ENCODE measurements at places on chromosomes 7 and 10.

DNA sequence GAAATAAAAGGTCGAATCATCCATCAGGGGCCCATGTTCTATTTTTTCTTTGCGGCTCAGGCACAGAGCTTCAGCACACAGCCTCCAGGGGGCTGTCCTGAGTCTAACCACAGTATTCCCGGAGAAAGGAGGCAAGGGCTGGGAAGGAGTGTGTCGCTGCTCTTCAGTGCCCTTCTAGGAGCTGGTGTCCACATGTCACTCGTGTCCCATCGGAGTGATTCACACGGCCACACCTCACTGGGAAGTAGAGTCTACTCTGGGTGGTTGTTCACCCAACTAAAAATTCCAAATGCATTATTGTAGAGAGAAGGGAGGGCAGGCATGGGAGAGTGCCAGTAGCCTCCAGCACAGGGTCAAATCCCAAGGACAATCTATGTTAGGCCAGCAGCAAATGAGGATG lies 114.8 kb upstream of the LANCL2 start:
- no peak overlapping the region for H3K4me3 ChIP-seq
- no peak overlapping the region for H3K27ac ChIP-seq
- no peak for DNase-seq
- H3K36me3 ChIP-seq: no peaks in the 10 kb centered on the region

GRCh38 chr7:142853739-142854371 lies 1.0 kb upstream of the EPHB6 start:
- peaks cover 25% of the 10 kb centered on the region for H3K27me3 ChIP-seq
- H3K4me1 ChIP-seq: peaks cover 10% of the 10 kb centered on the region
- peak overlapping the region; percentile 93 for H3K4me3 ChIP-seq
- H3K36me3 ChIP-seq: no peaks in the 10 kb centered on the region
- DNase-seq: no peak

GRCh38 chr10:126063353-126063791 lies 167.0 kb downstream of the FANK1 start:
- H3K27me3 ChIP-seq: peaks cover 5% of the 10 kb centered on the region
- peak; percentile 66 for DNase-seq
- H3K36me3 ChIP-seq: no peaks in the 10 kb centered on the region
- H3K4me1 ChIP-seq: peaks cover 71% of the 10 kb centered on the region
- peak overlapping the region; percentile 79 for H3K4me3 ChIP-seq

GRCh38 chr7:906776-907157 lies 30.4 kb downstream of the GET4 start:
- H3K36me3 ChIP-seq: no peaks in the 10 kb centered on the region
- no peak overlapping the region for H3K27ac ChIP-seq
- H3K27me3 ChIP-seq: peaks cover 3% of the 10 kb centered on the region

DNA sequence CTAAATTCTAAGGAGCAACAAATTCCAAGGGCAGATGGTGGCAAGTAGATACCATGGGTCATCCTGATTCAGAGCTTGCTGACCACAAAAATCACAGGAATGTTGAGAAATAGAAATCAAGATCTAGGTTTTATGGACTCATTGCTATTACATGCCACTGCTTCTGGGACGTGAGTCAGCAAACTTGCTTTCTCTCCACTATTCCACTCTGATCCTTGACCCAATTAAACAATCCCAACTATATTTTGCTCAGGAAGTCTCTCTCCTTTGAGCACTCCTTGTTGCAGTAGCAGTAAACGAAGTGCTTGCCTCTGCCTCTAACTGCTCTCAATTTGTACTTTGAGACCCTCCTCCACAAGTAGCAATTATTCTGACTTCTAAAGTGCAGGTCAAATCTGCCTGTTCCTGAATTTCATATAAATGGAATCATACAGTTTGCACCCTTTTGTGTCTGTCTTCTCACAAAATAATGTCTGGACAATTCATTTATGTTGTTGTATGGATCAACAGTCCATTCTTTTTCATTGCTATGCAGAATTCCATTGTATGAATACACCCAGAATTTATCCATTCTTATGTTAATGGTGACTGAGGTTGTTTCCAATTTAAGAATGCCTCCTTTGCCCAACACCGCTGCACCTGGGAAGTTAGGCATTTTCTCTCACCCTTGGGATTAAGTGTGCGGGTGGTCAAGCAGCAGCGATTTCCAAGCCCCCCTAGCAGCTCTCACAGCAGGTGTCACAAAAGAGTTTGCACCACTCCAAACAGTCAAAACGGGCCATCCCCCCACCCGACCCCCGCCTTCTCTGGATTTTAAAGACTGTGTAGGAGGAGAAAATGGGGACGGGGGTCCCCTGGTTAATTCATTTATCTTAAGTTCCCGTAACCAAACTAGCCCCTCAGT lies 35.9 kb downstream of the ACSM6 start:
- H3K36me3 ChIP-seq: peaks cover 38% of the 10 kb centered on the region
- peak overlapping the region; percentile 96 for H3K27ac ChIP-seq
- DNase-seq: peak; percentile 99
- peaks cover 6% of the 10 kb centered on the region for H3K27me3 ChIP-seq

GRCh38 chr10:112880633-112881530 lies 69.2 kb upstream of the TCF7L2 start:
- H3K27ac ChIP-seq: no peak overlapping the region
- H3K27me3 ChIP-seq: peaks cover 7% of the 10 kb centered on the region
- H3K36me3 ChIP-seq: no peaks in the 10 kb centered on the region

- H3K4me3 ChIP-seq: no peak overlapping the region
- DNase-seq: peak; percentile 47
- H3K4me1 ChIP-seq: peaks cover 14% of the 10 kb centered on the region
- peak overlapping the region; percentile 15 for H3K27ac ChIP-seq
- no peaks in the 10 kb centered on the region for H3K27me3 ChIP-seq
Observed at GRCh38 chr7:39709768-39710311, 86.5 kb downstream of the RALA start.

- H3K27ac ChIP-seq: peak overlapping the region; percentile 71
- DNase-seq: peak; percentile 27
- H3K4me3 ChIP-seq: no peak overlapping the region
- peaks cover 2% of the 10 kb centered on the region for H3K27me3 ChIP-seq
Observed at GRCh38 chr7:137703291-137704010, 143.3 kb downstream of the DGKI start.

DNA sequence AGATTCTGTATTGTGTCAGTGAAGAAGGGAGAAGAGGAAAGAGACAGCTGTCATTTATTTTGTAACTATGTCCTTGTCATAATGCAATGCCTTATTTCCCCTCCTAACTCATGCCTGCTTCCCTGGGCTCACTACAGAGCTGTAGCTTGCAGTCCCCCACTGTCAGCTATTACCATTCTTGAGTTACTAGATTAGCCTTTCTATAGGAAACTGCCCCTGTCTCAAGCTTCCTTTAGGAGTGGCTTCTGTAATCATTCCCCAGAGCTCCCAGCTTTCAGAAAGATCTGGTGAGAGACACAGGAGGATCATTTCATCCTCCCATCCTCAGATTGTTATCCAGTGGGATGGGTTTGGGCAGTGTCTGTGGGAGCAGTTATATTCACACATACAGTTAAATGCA lies 32.4 kb upstream of the SMKR1 start:
- H3K4me3 ChIP-seq: no peak overlapping the region
- no peaks in the 10 kb centered on the region for H3K27me3 ChIP-seq
- no peak overlapping the region for H3K27ac ChIP-seq

DNA sequence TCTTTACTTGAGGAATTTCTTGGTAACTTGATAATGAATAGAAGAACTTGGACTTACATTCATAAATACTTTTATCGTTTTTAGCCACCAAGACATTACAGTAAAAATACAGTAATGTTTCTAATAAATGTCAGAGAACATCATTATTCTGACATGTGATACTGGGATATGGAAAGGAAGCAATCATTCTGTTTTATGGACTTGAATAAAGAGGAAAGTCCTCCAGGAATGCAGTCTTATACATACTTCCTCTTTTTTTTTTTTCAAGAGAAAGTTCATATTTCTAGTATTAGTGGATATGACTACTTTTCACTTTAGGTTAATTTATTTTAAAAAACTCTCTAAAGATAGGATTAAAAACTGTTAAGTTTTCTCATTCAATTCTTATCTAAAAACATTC lies 220.0 kb upstream of the SEMA3C start:
- no peak overlapping the region for H3K27ac ChIP-seq
- no peak for DNase-seq
- no peaks in the 10 kb centered on the region for H3K36me3 ChIP-seq
- no peak overlapping the region for H3K4me3 ChIP-seq
- no peaks in the 10 kb centered on the region for H3K27me3 ChIP-seq

- peaks cover 65% of the 10 kb centered on the region for H3K4me1 ChIP-seq
- H3K27ac ChIP-seq: peak overlapping the region; percentile 90
- peak overlapping the region; percentile 100 for H3K4me3 ChIP-seq
- H3K27me3 ChIP-seq: peaks cover 26% of the 10 kb centered on the region
- DNase-seq: no peak
- H3K36me3 ChIP-seq: peaks cover 94% of the 10 kb centered on the region
Observed at GRCh38 chr7:94400022-94400421, 5.3 kb downstream of the COL1A2 start.

DNA sequence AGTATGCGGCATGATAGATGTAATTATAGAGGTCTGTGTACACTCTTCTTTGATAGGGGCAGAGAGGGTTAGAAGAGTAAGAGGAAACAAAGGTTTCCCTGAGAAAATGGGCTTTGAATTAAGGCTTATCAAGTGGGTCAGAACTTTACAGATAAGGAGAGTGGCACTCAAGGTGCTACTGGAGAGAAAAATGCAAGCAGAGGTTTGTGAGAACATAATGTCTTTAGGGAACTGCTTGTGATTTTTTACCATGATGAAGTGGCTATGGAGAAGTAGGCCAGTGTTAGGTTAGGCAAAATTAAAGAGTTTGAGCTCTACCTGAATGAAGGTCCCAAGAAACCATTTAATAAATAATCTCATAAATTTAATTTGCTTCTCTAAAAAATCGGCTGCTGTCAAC lies 14.3 kb downstream of the STARD3NL start:
- no peak for DNase-seq
- H3K27me3 ChIP-seq: no peaks in the 10 kb centered on the region
- peaks cover 54% of the 10 kb centered on the region for H3K4me1 ChIP-seq
- H3K27ac ChIP-seq: no peak overlapping the region
- H3K4me3 ChIP-seq: no peak overlapping the region
- peaks cover 24% of the 10 kb centered on the region for H3K36me3 ChIP-seq

- DNase-seq: peak; percentile 46
- peak overlapping the region; percentile 86 for H3K27ac ChIP-seq
- no peaks in the 10 kb centered on the region for H3K36me3 ChIP-seq
- no peaks in the 10 kb centered on the region for H3K27me3 ChIP-seq
- peak overlapping the region; percentile 98 for H3K4me3 ChIP-seq
Observed at GRCh38 chr10:119207713-119208552, 562 bp downstream of the GRK5 start.

DNA sequence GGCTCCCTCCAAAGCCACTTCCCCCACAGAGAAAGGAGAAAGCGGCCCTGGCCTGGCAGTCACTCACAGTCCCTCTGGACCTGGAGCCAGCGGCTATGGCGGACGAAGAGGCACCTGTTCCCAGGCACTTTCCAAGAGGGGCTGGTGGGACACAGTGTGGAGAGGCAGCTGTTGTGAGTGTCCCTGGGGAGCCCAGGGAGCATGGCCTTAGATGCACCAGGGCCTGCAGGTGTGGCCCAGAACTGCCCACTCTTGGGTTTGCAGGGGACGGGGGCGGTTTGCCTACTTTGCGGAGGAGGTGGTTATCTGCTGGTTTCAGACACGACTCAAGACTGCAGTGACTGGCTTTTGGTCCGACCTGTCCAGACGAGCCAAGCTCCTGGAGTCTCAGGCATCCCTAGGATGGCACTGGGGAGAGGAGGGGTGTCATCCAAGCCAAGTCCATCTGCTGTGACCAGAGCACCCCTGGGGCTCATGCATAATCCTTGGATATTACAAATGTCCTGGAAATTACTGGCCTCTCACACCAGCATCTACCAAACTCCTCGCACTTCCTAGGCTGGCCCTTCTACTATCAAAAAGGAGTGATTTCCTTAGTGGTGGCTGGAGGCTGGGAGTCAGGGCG lies 18.4 kb downstream of the CTBP2 start:
- H3K27me3 ChIP-seq: peaks cover 2% of the 10 kb centered on the region
- DNase-seq: no peak
- H3K4me3 ChIP-seq: no peak overlapping the region
- H3K4me1 ChIP-seq: peaks cover 50% of the 10 kb centered on the region

DNA sequence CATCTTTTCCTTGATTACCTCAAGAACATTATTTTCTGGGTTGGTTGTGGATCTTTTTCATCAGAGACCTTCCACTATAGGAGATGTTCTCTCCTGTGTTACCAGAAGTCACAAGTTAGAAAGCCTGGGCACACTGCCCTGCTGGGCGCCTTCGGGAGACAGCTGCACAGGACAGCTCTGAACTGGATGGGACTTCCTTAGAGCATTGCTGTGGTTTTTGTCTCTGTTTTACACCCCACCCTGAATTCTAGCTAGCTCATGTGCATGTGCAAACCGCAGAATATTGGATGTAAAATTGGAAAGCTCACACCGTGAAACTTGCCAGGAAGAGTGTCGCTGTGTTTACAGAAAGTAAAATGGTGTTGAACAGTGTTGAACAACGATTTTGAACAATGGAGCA lies 54.4 kb upstream of the SEC61G start:
- no peak overlapping the region for H3K27ac ChIP-seq
- peaks cover 27% of the 10 kb centered on the region for H3K4me1 ChIP-seq
- H3K4me3 ChIP-seq: no peak overlapping the region
- peaks cover 19% of the 10 kb centered on the region for H3K27me3 ChIP-seq
- DNase-seq: no peak

- no peak overlapping the region for H3K4me3 ChIP-seq
- H3K4me1 ChIP-seq: peaks cover 26% of the 10 kb centered on the region
- no peaks in the 10 kb centered on the region for H3K27me3 ChIP-seq
- peaks cover 15% of the 10 kb centered on the region for H3K36me3 ChIP-seq
- no peak overlapping the region for H3K27ac ChIP-seq
- no peak for DNase-seq
Observed at GRCh38 chr7:41758321-41758720, 55.4 kb upstream of the INHBA start.

All from HFFc6 (cell line).